GM20000 (cell line): ENCODE measurements at places on chromosomes 1 and 21.

DNA sequence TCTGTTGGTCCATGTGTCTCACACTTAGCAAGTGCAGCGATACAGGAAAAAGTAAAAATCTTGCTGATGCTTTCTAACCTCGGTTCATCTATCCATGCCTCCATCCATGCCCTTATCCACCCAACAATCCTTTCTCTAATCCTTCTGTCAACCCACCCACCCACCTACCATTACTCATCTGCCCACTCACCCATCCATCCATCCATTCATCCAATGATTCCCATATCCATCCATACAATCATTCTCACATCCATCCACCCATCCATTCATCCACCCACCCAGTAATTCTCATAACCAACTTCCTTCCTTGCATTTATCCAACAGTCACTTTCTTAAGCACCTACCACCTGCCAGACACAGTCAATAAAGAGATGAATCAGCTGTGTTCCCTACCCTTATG, 6.1 kb upstream of the IGSF21 start:
- no peak for DNase-seq

- DNase-seq = no peak
Observed at GRCh38 chr1:39567302-39567701, 9.3 kb downstream of the PABPC4 start.

DNA sequence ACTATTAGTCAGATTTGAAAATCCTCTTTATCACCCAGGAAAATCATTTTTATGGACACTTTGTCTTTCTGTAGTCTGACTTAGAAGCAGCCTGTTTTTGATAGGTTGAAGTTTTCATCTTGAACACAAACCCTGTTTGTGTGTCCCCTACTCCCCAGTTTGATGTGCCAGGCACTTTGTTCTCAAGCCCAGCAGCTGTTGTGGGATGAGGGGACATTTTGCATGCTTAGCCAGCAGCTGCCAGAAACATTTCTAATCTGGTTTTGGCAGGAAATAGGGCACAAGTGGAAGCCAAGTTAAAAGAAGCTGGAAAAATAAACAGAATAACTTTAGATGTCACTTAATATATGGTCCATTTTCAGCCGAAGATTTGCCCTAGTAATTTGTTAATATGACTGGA, 29.9 kb downstream of the ACTN2 start:
- no peak for DNase-seq

DNA sequence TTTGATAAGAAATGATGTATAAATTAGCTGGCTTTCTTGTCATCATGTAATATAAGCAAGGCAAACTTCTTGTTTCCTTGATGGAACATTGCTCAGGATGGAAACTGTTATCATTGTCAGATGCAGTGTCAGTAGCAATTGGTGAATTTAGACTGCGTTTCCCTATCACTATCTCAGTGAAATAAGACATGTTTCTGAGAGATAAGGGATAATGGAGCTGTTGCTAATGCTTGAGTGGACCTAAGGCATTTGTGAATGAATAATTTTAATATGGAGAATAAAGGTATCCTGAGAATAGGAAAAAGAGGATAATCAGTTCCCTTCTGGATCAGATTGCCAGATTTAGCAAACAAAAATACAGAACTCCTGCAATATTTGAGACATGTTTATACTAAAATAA, 160.9 kb downstream of the HLX start:
- DNase-seq = no peak

DNA sequence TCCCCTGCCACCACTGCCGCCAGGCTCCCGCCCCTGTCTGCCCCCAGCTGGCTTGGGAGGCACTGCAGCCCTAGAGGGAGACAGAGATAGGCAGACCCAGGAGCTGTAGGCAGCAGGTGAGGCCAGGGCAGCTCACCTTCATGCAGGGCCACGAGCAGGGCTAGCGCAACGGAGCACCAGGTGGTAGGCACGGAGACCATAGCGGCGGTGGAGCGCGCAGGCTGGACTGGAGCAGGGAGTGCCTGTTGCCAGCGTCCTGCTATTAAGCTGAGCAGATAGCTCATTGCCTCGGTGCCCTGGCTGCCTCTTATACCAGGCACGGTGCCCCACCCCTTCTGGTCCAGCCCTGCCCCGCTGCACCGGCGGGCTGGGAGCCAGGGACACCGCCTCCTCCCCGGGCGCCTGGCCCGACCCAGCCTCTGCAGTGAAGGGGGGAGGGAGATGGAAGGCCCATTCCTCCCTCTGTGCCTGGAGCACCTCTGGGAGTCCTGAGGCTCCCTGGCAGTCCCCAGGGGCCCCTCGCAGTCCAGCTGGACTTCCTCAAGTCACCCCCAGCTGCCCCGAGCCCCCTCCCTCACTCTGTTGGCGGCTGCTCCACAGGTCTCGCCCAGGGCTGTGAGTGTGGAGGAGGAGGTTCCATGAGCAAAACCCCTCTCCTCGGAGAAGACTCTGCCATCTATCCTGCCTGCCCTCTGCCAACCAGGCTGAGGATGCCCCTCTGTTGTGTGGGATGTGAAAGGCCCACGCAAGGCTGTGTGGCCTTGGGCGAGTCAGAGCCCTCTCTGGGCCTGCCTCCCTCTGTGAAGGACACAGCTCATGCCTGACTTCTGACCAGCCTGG, at the start of gene EDN2:
Gene EDN2 (minus strand): TSS at position 282 of the 840 bp plus-strand sequence. CDS start 82 bp downstream, at position 200.
- DNase-seq = no peak
